ENCODE measurements at places on chromosomes 11 and 22. TPM values are rescaled to one million over a fixed set of nuclear protein-coding genes. Genes with fewer than 3 reads are reported as not detected.

Gene LRRC4C
- not detected for total RNA-seq

Gene GGT1
- 28.3 TPM for total RNA-seq

Gene CATSPER1
- total RNA-seq: not detected

Gene FLRT1
- total RNA-seq: not detected

Gene P4HA3
- not detected for total RNA-seq

Gene GALNT18
- total RNA-seq: not detected

Gene OR4A16
- total RNA-seq: not detected

Gene FGF4
- total RNA-seq: not detected

Gene ZNF143
- total RNA-seq: 50.5 TPM

Gene CWC15
- total RNA-seq: 69.4 TPM

DNA sequence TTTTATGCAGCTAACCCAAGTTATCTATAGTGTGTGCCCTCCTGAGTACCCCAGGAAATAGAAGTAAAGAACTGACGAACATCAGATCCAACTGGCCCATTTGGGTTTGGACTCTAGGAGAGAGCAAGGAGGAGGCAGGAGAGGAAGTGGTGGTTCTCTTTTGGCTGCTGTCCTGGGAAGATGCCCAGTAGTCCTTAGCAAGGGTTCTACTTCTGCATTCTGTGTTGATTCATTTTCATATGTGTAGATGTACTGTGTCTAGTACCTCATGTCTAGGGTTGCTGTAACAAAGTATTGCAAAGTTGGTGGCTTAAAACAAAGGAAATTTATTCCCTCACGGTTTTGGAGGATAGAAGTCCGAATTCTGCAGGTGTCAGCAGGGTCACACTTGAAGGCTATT lies 6.6 kb upstream of the MMP27 start:
- no peak for DNase-seq

GRCh38 chr22:17797721-17798559 lies 23.7 kb upstream of the BID start:
- DNase-seq: no peak

- DNase-seq: no peak
These were observed 113.2 kb upstream of the RAG2 start for GRCh38 chr11:36711104-36711825.

GRCh38 chr11:86193297-86194095 lies 51.1 kb upstream of the EED start:
- peak; percentile 69 for DNase-seq

- DNase-seq: no peak
These were observed 305.8 kb upstream of the NCAM1 start for GRCh38 chr11:112655371-112655770.

DNA sequence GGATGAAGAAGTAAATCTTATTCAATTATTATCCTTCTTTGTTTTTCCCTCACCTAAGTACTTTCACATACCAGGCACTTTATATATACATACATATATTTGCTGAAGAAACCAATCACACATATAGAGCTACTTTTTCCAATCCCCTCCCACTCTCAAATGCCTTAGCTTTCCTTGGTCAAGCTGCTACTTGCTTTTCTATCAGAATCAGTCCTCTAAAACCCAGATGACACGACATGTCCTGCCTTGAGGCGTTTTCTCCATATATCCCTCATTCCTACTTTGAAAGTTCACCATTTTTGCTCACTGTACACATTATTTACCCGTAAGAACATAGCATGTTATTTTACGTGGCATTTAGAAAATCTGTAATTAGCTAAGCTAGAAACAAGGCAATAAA lies 5.4 kb downstream of the RAB38 start:
- no peak for DNase-seq

DNA sequence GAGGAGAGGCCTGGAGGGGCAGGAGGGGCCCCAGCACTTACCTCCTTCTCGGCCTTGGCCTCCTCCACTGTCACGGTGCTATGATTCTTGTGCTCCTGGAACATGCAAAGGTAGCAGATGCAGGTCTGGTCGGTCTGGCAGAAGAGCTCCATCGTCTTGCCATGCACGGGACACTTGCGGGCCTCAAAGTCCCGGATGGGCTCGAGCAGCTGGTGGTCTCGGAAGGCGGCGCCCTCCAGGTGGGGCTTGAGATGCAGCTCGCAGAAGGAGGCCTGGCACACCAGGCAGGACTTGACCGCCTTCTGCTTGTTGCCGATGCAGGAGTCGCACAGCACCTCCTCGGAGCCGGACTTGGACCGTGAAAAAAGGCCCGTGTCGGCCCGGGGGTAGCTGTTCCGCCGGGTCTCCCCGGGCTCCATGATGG lies 714 bp downstream of the TRIM29 start:
- no peak for DNase-seq

- no peak for DNase-seq
These were observed 109.4 kb upstream of the OR4B1 start for GRCh38 chr11:48107188-48107704.

DNA sequence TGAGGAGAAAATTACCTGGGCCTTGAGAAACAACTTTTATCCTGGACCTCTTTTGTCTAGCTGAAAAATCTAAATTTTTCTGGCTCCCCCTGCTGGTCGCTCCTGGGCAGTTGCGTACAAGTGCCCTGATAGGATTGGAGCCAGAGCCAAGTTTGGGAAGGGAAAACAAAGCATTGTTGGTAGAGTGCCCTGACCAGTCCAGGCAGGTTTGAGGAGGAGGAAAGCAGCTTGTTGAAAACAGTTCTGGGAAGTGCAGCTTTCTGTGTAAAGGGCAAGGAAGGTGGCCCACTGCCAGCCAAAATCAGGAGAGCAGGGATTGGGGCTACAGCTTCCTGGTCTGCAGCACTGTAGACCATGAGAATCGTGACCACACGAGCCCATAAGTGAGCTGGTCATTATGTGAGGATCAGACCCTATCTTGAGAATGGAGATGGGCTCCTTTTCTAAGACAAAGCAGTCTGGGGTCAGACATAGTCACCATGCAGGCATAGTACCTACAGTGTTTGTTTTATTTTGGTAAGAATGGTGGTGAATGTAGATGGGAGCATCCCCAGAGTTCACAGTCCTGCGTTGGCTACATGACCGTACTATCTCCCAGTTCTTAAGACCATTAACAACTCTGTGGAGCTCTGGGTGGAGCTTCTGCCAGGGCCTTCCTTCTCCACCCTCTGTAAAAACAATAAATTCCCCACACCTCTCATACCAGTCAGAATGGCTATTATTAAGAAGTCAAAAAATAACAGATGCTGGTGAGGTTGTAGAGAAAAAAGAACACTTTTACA lies 21.3 kb upstream of the PIK3IP1 start:
- DNase-seq: peak; percentile 63

DNA sequence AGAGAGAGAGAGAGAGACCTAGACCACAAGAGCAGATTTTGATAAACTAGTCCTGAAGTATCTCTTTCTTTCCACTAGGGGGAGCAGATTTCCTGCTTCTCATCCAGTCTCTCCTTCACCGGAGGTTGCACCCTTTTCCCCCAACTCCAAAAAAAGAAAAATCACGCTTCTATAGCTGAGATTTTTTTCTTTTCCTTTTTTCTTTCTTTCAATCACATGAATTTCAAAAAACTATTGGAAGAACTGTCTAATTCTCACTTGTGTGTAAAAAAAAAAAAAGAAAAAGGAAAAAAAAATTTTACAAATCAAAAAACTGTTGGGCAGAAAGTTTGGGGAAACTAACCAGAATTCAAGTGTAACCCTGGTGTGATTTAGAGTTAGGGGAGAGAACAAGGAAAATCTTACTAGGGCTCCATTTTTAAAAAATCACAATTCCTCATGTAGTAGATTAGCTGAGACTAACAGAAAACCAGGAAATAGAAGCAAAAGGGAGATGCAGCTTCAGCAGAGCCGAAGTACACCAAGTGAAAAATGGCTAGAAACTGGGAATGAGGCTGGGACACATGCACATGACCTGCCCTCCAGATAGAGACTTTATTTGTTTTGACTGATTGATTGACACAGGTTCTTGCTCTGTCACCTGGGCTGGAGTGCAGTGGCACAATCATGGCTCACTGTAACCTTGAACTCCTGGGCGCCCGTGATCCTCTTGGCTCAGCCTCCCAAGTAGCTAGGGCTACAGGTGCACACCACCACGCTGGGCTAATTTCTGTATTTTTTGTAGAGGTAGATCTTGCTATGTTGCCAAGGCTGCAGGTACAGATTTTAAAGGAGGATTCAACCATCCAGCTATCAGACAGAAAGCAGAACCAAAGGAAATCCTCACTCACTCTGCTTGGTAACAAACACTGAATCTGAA lies 27.1 kb downstream of the SDHD start:
- DNase-seq: peak; percentile 56

DNA sequence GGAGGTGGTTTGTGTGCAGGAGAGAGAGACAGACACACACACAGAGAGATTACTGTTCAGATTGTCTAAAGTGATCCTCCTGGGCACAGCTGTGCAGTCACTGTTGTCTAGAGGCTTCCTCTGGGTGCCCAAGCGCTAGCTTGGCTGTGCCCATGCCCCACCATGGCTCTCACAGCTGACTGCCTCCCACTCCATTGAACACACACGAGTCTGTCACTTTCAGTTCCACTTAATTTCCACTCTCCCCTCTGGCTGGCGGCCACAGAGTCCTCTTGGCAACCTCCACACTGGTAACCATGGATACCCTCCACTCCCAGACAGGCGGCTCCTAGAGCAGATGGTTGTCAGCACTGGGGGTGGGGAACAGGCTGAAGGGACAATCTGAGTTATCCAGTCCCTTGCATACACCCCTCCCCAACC lies 29.1 kb downstream of the MAP6 start:
- no peak for DNase-seq

GRCh38 chr11:126702987-126703386 lies 297.6 kb downstream of the KIRREL3 start:
- DNase-seq: no peak

DNA sequence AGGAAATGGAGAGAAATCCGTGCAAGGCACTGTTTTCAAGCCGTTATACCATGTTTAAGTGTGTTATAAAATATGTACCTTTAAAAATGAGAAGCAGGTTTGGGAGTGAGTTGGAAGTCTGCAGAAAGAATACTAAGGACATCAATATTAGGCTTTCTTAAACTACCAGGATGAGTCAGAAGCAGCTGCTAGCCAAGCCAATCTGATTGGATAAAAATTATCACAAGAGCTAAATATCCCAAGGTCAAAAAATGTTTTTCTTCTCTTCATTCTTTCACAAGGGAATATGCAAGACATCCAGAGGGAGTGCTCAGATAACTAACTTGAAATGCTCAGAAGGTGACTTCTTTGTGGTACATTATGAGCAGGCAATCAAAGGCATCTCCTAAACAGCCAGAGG lies 19.3 kb upstream of the CKAP5 start:
- no peak for DNase-seq

- no peak for DNase-seq
These were observed 1.9 kb downstream of the P2RX6 start for GRCh38 chr22:21016644-21017420.
